ENCODE measurements at places on chromosomes 1 and 21. TPM values are rescaled to one million over a fixed set of nuclear protein-coding genes. Genes with fewer than 3 reads are reported as not detected.

GRCh38 chr1:21827141-21827679, 15.1 kb downstream of the LDLRAD2 start:
- no peak for DNase-seq

- no peak for DNase-seq
Measured at GRCh38 chr1:213659580-213660547, 327.9 kb upstream of the PROX1 start.

GRCh38 chr1:152162792-152163463, 3.9 kb upstream of the RPTN start:
- no peak for DNase-seq

DNA sequence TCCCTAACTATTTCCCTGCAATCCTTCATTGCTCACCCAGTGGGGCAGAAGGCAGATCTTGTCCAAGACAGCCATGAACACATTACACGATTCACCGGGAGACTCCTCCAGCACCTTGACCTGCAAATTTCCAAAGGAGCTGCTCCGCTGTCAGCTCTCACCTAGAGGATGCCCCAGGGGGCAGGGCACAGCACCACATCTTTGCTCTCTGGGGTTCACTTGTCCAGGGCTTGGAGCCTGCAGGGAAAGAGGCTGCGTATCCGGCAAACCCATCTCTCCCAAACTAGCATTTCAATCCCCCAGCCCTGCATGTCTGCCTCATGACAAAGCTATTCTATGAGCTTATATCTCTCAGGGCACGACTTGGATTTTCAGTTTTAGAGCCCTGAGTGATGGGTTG, 35.1 kb upstream of the OLIG2 start:
- no peak for DNase-seq

DNA sequence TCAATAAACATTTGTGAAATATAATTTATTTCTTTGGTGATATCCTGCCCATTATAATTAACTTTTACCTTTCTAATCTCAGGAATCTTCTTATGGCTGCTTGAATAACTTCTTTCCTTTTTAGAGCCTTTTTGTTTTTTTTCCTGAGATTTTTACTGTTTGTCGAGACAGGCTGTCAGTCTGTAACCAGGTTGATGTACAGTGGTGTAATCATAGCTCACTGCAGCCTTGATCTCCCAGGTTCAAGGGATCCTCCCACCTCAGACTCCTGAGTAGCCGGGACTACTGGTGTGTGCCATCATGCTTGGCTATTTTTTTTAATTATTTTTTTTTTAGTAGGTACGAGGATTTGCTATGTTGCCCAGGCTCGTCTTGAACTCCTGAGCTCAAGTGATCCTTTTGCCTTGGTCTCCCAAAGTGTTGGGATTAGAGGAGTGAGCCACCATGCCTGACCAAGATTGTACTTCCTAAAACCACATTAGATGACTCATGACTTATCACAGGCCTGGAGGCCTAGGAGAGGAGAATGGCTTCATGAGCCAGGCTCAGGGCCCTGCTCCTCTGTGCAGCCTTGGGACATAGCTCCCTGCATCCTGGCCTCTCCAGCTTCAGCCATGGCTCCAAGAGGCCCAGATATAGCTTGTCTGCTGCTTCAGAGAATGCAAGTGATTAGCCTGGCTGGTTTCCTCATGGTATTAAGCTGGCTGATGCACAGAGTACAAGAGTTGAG, 48.6 kb downstream of the CTH start:
- no peak for DNase-seq

GRCh38 chr1:208336137-208336518, 91.9 kb upstream of the PLXNA2 start:
- DNase-seq, result no peak

GRCh38 chr1:118223426-118223825, 38.4 kb upstream of the SPAG17 start:
- DNase-seq, result no peak

DNA sequence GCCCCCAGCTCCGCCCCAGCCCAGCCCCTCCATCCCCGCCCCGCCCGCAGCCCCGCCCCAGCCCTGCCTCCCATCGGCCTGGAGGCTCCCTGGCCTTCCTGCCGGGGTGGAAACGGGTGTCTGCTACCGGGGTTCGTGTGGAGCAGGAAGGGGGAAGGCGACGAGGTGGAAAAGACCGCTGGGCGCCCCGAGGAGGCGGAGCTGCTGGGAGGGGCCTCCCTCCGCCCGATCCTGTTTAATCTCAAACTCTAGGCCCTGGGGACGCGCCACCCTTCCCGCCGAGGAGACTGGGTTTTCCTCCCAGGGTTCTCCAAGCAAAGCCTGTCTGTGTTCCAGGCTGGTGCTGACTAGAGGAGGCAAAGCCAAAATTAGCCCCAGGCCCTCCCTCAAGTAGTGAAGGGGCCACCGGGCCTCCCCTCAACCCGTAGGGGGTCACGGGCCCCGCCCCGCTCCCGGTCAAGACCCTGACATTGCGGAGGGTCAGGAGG, 16.2 kb upstream of the TTLL10 start:
- DNase-seq, result peak; percentile 89

Gene CELSR2
- total RNA-seq, result 106 TPM

Gene PLCH2
- total RNA-seq, result 170 TPM

Gene C21orf58
- total RNA-seq, result 2.2 TPM

Gene ALX3
- 0.52 TPM for total RNA-seq
